ENCODE measurements at places on chromosomes 3 and 15.

GRCh38 chr15:98943601-98944151, 63.9 kb downstream of the PGPEP1L start:
- peak; percentile 77 for DNase-seq

DNA sequence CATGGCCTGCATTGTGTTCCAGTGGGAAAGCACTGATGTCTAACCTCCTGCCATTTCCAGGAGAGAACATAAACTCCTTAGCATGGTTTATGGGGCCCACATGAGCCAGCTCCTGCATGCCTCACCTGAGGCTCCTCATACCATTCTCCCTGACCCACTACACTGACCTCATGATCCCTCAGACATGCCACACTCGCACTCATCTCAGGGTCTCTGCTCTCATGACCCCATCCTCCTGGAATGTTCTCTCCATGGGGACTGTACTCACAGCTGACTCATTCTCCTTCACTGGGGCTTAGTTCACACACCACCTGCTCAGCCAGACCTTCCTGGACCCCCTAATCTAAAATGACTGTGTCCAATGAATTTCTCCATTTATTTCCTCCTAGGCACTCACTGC, 4.0 kb upstream of the LMCD1 start:
- DNase-seq: no peak

DNA sequence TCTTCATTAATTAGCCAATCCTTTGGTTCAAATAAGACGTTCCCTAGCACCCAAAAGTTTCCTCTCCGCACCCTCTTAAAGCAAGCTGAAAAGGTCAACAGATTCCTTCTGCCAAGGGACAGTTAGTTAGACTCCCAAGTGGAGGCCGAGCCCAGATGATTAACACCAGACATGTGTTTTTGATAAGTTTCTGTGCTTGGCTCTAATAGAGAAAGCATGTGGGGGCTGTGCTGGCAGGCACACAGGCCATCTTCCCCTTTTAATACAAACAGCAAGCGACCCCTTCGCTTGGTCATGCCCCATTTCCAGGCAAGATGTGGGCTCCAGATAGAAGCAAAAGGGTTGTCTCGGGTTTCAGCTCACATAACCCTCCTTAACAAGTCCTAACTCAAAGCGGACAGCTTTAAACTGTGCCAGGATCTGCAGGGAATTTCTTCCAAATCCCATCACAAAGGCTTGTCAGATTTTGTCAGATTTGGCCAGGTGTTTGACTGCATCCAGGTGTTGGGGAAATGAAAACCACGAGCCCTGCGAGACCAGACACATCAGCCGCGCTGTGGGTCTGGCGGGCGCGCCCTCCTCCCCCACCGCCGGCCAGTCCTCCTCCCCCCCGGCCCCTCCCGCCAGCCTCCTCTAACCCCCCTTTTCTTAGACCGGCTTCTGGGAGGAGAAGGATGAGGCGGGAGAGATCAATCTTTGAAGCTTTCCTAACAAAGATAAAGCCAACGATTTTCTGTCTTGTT, 3.3 kb downstream of the HES1 start:
- peak; percentile 54 for DNase-seq

GRCh38 chr3:61601831-61602230, 40.5 kb downstream of the PTPRG start:
- no peak for DNase-seq
